ENCODE measurements at places on chromosomes 4 and X.

- no peak for DNase-seq
These were observed 13.6 kb downstream of the FTHL17 start for GRCh38 chrX:31058284-31058683.

- no peak for DNase-seq
These were observed 72.0 kb downstream of the PRPS1 start for GRCh38 chrX:107700317-107700774.

- DNase-seq = no peak
These were observed 12.5 kb downstream of the RELL1 start for GRCh38 chr4:37673538-37674192.

GRCh38 chrX:810186-810585 is 179.6 kb downstream of the SHOX start:
- DNase-seq = no peak

DNA sequence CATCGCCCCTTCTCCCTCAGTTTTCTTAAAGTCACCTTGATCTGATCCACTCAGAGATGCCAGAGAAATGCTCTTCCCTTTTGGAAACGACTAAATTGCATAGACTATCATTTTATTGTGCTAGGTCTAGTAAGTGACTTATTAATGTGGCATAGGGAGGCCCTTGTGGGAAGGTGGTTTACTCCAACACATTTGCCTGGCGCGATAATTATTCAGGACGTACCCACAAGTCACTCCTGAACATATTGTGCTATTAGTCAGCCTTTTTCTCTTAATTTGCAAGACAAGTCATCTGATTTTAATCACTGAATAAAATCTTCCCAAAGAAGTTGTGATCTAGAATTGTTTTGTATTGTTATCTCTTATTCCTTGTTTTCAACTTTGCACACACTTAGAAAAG is 7.6 kb downstream of the ENPEP start:
- DNase-seq = no peak

- no peak for DNase-seq
These were observed 81.0 kb downstream of the PCDH18 start for GRCh38 chr4:137451172-137451825.

- DNase-seq = no peak
These were observed 12.8 kb downstream of the NOP14 start for GRCh38 chr4:2950221-2950989.

GRCh38 chr4:38752941-38753806 is 29.6 kb downstream of the TLR10 start:
- DNase-seq = no peak

GRCh38 chrX:50978920-50979682 is 68.6 kb downstream of the BMP15 start:
- no peak for DNase-seq

DNA sequence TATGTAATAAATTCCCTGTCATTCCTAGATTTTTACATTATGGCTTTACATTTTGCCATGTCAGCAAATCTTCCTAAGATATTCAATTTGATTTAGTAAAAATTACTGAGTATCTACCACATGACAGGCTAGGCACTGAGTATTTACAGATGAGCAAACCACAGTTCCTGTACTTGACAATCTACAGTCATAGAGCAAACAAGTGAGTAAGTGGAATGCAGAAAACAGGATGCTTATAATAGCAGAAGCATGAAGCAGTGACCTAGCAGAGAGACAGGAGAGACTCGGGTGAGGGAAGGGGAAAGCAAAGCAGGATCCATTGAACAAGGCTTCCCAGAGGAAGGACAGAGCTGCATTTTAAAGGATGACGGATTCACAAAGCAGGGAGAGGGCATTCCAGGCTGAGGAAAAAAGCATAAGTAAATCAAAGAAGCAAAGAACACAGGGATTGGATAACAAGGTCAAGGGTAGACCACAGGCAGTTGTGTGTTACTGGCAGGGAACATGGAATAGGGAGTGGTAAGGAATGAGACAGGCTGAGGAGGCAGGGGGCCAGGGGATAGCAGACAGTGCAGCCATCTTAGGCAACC is 124.7 kb upstream of the C1QTNF7 start:
- no peak for DNase-seq

DNA sequence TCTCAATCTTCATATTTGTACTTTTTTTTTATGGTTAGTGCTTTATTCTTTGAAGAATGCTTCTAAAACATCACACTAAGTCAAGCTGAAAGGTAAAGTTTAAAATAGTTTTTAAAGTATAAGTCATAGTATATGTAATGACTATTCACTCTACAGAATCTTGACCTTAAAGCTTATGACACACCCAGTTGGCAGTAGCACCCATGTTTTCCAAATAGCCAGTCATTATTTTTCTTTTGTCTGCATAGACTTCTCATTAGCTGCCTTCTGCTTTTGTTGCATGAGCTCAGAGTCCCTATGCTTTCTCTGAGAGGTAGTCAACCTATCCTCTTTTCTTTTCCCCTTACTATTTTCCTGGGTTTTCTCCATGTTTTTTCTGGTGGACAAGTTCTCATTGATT is 231.5 kb downstream of the PCDH18 start:
- DNase-seq = no peak

DNA sequence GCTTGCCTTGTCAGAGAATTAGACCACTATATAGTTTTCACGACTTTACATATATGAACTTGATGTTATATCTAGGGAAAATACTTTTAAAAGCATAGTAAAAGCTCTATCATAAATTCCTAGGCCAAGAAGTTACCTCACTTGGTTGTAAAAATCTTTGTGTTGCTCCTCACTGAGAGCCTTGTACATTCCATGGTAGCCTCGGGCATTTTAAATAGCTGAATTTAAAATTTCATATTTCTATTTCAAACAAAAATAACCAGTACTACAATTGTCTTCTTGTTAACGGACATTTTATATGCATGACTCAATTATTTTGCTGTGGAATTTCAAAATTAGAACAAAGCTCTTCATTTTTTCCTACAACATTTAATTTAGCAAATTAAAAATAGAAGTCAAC is 107.6 kb downstream of the MID1 start:
- no peak for DNase-seq

DNA sequence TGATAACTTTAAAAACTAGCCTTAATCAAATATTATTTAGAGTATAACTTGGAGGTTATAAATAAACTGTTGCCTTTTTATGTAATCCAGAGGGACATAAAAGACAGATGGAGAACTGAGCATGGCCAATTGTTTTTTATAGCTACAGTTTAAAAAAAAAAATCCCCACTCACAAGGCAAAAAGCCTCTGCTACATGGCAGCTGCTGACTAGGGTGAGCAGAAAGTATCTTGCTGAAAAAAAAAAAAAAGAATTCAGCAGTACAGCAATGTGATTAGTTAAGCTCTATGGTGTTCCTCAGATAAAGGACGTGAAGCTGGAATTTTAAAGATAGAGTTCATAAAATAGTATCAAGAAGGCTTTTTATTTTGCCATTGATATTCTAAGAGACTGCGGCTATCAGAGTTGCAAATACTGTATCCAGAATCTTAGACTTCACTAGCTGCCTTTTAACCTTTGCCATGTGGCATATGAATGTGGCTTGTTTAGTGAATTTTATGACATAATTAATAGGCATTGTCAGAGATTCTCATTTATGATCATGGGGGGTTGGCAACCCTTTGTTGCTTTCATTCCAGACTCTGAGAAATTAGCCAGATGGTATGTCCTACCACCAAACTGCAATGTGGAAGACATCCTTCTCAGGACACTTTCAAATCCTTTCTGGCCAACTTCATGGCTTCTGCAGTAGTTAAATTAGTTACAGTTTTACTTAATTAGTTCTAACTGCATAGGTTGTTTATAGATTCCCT is 498.0 kb downstream of the STPG2 start:
- no peak for DNase-seq

- no peak for DNase-seq
These were observed 67.2 kb downstream of the SMARCAD1 start for GRCh38 chr4:94274912-94275311.

DNA sequence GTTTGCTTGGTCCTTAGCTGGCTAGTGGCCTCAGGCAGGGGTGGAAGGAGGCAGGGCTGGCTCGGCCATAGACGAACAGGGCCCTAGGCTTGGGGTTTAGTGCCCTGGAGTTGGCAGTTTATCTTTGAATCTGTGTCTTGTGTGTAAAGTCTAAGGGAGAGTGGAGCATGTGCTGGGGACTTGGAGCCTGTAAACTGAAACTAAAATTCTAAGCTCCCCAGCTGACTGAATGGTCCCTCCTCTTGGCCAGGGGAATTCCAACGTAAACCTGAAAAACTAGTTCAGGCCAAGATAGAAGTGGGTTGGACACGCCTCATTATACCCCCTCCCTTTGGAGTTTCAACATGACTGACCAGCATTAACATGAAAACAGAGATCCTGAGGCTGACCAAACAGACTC is 46.1 kb upstream of the GPR78 start:
- no peak for DNase-seq

DNA sequence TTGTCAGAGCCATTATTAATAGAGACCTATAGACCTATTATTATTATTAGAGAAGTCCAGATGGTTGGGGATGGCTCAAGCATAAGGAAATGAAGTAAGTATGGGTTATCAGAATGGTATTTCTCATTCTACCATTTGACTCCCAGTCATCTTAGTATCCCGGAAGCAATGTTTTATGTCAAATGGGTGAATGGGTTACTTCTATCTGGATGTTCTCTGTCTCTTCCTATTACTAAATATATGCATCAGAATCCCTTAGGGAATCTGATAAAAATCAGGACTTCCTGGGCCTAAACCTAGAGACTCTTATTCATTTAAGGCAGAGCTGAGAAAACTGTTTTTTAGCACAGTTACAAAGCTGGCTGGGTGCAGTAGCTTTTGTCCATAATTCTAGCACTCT is 149.9 kb downstream of the SLC10A7 start:
- DNase-seq = no peak

GRCh38 chr4:162767083-162767482 is 399.6 kb downstream of the NAF1 start:
- no peak for DNase-seq
